ENCODE measurements at places on chromosomes 6 and 20.

DNA sequence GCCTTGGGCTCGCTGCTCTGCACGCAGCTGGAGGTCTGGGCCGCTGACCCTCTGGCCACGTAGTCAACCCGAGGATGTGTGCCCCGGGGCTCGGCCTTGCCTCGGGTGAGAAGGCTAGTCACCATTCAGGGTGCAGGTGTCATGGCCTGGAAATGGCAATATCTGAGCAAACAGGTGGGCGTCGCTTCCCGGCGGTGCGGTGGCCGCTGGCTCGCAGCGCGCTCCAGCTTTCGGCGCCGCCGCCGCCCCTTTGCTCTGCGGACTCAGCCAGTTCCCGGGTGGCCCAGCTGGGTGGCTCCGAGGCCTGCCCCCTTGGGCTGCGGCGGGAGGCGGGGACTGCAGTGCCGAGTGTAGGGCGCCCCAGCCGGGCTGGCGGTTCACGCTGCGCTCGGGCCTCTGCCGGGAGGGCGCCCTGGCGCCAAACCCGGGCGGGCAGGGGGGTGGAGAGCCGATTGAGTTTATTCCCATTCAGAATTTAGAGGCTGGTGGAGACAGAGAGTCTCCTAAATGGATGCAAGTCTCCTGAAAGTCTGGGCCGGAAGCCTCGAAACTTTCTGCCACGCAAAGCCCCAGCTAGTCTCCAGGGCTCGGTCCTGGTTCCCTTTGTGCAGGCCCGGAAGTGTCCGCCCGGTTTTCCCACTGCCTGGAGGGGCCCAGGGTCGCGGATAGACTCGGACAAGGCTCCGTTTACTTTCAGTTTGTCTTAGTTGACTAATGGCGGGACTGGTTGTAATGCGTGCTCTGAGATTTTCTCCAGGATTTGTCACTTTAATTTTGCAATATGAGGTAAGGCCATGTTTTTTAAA, 11.3 kb upstream of the TFAP2A start:
- DNase-seq = no peak

- DNase-seq = no peak
These were observed 125.6 kb downstream of the BANF2 start for GRCh38 chr20:17825252-17825959.

- DNase-seq = no peak
These were observed 614.9 kb downstream of the DOK5 start for GRCh38 chr20:55090286-55090685.

GRCh38 chr6:29425075-29425474, 10.3 kb downstream of the OR12D1 start:
- no peak for DNase-seq

DNA sequence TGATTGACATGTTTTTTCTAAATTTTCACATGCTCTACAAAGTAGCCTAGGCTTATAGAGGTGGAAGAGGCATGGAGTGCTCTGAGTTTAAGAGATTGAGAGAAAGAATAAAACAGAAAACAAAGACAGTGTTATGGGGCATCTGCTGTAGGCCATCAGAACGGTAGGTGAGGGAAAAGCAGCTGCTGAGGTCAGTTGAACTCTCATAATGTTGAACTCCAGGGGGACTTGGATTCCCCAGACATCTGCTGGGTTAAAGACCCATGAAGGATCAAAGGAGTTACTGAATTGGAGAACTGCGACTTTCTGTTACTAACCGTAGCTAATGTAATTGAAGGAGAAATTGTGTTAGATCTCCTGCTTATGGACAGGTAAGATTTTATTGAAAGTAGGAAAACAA, 333.9 kb downstream of the TFAP2B start:
- DNase-seq = no peak

GRCh38 chr20:40948465-40949267, 80.0 kb upstream of the TOP1 start:
- no peak for DNase-seq

DNA sequence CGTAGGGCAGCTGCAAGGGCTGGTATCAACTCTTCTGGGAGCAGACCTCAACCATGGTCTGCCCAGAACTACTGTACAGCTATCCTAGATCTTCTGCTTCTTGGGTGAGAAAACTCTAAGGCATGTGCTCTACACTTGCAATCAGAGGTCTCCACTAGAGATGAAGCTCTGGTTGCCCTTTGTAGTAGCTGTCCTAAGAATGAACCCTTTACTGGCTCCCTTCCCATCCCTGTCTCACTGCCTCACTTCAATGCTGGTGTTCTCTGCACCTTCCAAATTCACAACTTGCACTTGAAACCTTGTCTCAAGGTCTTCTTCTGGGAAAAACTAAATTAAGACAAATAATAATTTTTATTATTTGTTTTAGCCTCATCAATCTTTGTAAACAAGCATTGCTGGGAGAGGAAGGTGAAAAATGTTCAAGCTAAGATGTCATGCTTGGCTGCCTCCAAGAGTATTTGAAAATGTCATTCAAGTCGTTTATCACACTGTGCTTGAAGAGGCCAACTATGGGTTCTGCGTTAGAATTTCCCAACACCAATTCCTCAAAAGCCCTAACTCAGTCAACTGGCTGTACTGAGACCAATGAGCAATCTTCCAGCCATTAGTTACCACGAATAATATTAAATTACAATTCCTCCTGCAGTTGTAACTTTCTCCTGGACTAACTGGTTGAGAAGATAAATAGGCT, 255.7 kb upstream of the PRND start:
- no peak for DNase-seq

- DNase-seq = peak; percentile 70
These were observed 85.7 kb upstream of the NEDD9 start for GRCh38 chr6:11317885-11318771.

- no peak for DNase-seq
These were observed 644.8 kb downstream of the HACE1 start for GRCh38 chr6:104214901-104215300.

DNA sequence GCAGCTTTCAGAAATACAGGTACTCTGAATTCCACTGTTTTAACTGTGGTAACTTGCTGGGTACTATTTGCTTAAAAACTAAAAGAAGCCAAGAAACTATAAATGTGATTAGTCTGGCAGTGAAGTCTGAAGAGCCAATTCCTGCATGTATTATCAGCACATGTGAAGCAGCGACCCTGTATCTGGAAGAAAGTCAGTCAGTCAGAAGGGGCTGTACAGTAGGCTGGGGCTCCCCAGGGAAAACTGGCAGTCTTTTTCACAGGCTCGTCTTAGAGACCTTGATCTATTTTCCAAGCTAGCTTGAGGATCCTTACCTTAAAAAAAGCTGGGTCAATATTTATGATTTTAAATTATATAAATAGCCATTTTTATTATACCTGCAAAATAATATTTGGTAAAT, 104.9 kb downstream of the PDSS2 start:
- DNase-seq = no peak

GRCh38 chr6:125927761-125928160, 28.8 kb upstream of the HINT3 start:
- DNase-seq = no peak

DNA sequence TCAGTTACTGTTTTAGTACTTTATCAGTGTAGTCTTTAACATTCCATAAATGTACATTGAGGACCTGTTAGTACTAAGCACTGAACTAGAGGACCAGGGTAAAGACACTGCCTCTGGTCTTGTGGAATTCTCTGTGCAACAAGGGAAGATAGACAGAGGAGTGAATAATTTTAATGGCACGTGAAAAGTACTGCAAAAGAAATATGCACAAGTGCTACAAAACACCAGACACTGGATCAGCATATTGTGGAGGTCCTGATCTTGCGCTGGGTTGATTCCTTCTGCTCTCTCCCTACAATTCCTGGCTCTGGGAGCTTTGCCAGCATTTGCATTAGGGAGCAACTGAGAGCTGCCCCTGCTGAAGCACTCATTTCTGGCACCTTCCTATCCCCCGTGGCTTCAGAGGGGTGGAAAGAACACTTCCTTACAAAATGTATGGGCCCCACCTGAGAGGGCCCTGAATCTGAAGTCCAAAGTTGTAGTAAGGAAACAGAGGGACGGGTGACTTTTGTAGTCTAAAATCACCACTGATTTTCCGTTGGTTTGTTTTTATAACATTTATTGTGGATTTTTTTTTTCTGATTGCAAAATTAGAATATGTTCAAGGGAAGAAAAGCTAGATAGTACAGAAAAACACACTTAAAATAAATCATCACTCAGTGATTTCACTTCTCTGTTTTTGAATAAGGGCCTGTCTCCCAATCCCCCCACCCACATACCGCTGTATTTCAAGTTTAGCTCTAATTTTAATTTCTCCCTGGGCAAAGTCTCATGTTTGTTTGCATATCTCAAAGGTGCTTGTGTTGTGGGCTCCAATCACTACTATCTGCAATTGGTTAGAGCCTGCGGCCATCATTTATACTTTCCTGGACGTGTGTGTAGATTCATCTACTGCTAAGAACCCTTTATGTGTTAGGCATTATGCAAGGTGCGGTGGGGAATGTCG, 4.9 kb downstream of the PKIG start:
- DNase-seq = no peak

GRCh38 chr6:25547797-25548196, 104.2 kb upstream of the SCGN start:
- no peak for DNase-seq

GRCh38 chr6:65771946-65772345, 64.9 kb upstream of the EYS start:
- DNase-seq = no peak

DNA sequence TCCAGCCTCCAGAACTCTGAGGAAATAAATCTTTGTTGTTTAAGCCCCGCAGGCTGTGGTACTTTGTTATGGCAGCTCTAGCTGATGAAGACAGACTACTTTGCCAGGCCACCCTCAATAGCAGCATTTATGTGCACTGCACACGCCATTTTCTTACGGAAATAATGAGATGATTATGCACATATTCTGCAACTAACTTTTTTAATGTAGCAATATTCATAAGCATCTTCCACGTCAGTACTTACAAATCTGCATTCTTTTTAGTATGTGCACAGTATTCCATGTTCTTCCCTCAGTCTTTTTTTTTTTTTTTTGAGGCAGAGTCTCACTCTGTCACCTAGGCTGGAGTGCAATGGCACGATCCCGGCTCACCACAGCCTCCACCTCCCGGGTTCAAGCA, 46.8 kb upstream of the DSP start:
- no peak for DNase-seq

DNA sequence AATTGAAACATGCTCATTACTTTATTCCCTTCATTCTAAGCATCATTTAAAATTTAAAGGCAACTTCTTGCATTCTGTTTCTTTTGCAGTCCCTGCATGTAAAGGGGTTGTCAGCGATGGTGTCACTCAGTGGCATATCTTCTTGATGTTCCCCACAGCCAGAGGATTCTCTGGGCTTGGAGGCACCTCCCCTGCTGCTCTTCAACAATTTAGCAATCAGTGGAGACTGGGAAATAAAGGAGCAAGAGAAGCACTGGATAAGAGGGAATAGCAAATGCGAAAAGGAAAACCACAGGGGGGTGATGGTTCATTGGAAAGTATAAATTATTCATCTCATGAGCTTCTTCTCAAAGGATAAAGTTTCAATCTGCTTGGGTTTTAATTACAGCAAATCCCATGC, 30.7 kb upstream of the MC3R start:
- no peak for DNase-seq

GRCh38 chr20:58576603-58576970, 61.4 kb upstream of the APCDD1L start:
- no peak for DNase-seq

GRCh38 chr6:79810871-79811270, 136.5 kb downstream of the ELOVL4 start:
- DNase-seq = no peak

GRCh38 chr6:37222992-37223391, 34.6 kb upstream of the TBC1D22B start:
- DNase-seq = no peak

DNA sequence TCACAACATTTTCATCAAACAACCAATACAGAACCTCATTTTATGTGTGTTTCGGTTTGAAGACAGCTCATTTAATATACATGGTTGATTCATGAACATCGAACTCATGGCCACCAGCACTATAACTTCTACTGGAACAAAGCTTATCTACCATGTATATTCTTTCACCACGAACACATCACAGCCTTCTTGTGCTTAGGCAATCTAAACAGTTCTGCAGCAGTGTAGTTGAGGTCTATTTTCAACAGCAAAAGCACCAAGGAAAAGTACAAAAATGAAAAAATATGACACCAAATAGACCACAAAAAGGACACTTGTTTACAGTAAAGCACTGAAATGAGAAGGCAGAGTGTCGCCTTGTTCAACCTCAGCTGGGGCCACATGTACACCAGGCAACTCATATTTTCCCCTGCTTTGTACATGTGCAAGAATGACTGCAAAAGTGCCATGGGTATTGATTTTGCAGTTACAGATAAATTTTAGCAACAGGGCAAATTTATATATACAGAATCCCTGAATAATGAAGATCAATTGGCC, 25.8 kb upstream of the KCNK5 start:
- DNase-seq = no peak

- no peak for DNase-seq
These were observed 1.1 kb downstream of the SAPCD1 start for GRCh38 chr6:31763619-31763940.

DNA sequence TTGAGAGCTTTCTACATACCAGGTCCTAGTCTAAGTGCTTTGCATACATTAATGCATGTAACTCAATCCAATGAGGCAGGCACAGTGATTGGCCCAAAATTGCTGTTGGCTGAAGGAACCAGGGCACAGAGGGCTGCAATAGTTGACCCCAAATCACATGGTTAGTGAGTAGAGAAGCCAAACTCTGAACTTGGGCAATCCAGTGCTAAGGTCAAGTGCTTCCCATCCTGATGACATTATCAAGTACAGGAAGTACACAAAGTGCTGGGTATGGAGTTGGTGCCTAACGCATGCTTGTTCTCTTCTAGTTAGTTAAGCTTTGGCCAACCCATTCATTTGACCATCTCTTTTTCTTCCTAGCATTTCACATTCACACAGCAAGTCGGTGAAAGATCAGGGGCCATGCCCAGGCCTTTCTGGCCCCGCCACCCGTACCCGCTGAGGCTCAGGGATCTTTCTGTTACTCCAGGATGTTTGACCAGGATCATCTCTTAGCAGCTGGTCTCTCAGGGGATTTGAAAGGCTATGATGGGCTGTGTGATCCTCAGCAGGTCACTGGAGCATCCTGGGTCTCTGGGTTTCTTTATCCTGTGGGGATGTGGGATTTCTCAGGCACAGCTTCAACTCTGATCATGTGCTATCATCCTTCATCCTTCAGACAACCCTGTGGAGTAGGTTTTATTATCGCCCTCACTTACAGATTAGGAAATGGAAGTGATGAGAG, 7.0 kb downstream of the KCNB1 start:
- DNase-seq = no peak

DNA sequence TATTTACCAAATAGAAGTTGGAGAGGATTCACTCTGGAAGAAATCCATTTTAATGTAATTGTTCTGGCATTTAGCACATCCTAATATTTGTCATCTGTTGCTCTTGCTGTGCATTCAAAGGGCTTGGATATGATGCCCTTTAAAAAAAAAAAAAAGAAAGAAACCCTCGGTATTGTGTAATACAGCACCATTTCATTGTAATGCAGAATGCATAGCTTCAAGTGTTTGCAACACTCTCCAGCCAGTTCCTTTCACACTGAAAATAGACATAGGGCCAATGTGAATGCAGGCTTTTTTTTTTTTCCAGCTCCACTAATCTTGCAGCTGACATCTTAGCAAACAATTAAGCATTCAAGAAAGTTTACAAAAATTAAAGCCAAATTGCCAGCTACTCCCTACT, 197.4 kb upstream of the POU3F2 start:
- DNase-seq = no peak

GRCh38 chr6:3510617-3511016, 53.8 kb upstream of the SLC22A23 start:
- no peak for DNase-seq

Data from T-helper 17 cell (primary cell).